ENCODE measurements at places on chromosomes 11 and 22.

GRCh38 chr22:26692215-26692614, 34.8 kb downstream of the MIAT start:
- DNase-seq = no peak

GRCh38 chr22:18012531-18012930, 11.8 kb downstream of the MICAL3 start:
- no peak for DNase-seq

DNA sequence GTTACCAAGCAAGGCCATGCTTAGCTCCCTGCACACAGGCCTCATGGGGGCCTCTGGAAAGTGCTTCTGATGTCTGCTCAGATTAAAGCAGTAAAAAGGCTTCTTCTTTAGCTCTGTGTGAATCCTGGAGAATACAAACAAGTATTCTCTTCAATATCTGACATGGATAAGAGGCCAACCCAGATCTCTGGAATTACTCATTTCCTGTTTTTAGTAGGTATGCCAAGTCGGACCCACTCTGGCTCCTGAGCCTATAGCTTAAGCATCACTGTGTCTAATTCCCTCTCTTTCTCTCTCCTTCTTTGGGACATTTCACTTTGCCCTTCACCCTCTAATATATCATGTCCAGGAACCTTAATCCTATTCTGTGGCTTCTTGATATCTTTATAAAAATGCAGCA, 529.6 kb upstream of the CCDC90B start:
- DNase-seq = no peak

GRCh38 chr11:84089072-84090057, 803.2 kb upstream of the CCDC90B start:
- no peak for DNase-seq

DNA sequence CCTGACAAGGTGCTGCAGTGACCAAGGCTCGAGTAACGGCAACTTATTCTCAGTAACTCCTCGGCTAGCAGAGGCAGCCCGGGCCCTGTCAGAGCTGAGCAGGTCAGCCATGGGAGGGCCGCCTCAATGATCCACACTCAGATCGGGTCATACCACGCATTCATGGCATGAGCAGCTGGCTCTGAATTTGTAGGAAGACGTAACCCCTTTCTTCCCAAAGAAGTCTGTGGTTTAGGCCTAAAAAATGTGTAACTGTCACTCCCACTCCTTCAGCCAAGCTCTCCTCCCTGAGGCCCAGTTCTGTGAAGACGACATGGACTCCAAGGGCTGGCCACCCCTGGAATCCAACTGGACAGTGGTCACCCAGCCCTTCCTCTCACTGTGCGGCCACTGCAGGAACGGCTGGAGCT, 30.0 kb downstream of the PPP2R1B start:
- no peak for DNase-seq
